ENCODE measurements at places on chromosomes 12 and 14. TPM values are rescaled to one million over a fixed set of nuclear protein-coding genes. Genes with fewer than 3 reads are reported as not detected.

DNA sequence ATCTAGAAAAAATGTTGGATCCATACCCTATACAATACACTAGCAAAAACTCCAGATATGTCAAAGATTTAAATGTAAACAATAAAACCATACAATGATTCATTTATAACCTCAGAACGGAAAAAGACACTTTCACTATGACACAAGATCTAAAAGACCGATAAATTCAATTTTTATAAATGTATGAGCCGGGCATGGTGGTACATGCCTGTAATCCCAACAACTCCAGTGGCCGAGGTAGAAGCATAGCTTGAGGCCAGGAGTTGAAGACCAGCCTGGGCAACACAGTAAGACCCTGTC, 2.5 kb upstream of the SOS2 start:
- no peak for DNase-seq

DNA sequence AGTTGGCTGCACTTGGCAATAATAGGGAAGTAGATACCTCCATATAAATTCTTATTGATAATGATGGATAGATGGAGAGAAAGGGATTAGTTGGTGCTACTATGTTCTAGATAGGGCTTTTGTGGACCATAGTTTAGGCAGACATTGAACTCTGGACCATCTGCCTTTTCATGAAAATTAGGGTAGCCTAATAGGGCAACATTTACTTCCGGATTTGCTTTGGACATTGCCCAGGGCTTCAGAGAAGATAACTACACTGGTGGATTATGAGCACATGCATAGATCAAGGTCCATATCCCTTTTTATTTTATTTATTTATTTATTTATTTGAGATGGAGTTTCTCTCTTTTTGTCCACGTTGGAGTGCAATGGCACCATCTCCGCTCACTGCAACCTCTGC, 70.5 kb downstream of the FIGNL2 start:
- DNase-seq = no peak

The CMTM5 gene
- 2.3 TPM for polyA plus RNA-seq

DNA sequence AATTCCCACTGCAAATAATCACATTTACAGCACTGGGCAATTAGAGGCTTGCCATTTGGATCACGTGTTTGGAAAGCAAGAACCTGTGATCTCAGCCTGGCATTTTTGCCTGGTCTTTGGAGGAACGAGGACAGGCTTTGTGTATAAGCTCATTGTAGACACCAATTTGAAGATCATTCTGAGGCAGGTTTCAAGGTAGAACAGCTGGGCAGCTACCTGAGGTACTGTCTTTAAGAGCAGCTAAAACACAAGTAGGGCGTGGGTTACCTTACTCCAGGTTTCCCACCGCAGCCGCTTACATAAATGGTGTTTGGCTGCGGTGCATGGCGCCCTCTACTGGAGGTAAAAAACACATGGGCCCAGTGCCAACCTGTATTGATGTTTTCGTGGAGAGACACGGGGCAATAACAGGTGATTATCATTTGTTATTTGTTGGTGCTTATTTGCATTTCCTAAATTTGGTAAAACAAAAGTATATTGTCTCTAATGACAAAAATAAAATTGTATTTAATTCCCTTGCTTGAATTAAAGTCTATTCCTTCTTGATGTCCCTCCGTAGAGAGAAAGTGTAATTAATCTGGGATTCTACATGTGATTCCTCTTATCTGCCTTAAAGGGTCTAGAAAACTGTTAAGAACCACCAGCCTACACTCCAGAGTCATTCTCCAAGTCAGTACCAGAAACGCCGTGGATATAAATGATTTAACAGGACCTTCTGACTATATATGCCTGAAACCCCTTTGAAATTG, 69.7 kb downstream of the SVOP start:
- DNase-seq = peak; percentile 70

DNA sequence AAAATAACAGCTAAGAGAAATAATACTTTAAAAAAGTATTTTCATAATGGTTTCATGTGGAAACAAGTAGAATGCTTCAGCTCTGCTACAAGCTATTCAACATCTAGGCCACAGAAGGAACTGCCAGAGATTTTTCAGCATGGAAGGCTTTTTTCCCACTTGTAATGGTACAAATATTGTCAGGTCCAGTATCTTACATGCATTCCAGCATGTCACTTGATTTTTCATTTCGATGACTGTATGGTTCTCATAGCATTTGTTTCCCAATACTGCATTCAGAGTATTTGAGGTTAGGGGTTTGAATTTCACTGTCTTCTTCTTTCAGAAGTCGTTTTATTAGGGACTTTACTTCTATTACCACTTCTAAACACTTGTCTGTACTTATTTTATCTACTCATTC, 1701.5 kb upstream of the FLRT2 start:
- DNase-seq = no peak

DNA sequence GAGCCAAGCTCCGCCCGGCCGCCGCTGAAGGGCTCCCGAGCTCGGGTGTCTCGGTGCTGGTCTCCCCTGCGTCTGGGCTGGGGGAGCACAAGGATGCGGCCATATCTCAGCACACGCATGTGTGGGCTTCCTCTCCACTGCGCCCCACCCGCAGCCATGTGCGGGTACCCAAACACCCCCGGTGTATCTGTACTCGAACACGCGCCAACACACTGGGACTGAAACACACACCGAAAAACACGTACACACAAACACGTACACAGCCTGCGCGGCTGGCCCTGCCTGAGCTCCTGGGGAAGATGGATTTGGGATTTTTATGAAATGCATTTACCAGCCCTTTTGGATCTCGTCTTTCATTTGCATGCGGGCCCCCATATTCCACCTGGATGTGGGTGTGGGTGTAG, 897 bp upstream of the TBX3 start:
- DNase-seq = no peak

The CDCA3 gene
- polyA plus RNA-seq = 31.4 TPM

GRCh38 chr14:61355892-61356325, 34.5 kb downstream of the PRKCH start:
- no peak for DNase-seq

GRCh38 chr12:131698286-131698685, 12.6 kb upstream of the SFSWAP start:
- DNase-seq = no peak

GRCh38 chr12:71297930-71298329, 140.1 kb upstream of the TSPAN8 start:
- no peak for DNase-seq

GRCh38 chr14:68236582-68237458, 417.2 kb downstream of the RAD51B start:
- DNase-seq = no peak

- DNase-seq = no peak
Measured at GRCh38 chr12:60724984-60725383, 1129.2 kb downstream of the SLC16A7 start.

The FLVCR2 gene
- polyA plus RNA-seq = 5.9 TPM

- no peak for DNase-seq
Measured at GRCh38 chr14:35332517-35333263, 40.5 kb downstream of the PSMA6 start.

The MVK gene
- 19.3 TPM for polyA plus RNA-seq

GRCh38 chr14:104197449-104198247, 59.3 kb downstream of the KIF26A start:
- DNase-seq = no peak

DNA sequence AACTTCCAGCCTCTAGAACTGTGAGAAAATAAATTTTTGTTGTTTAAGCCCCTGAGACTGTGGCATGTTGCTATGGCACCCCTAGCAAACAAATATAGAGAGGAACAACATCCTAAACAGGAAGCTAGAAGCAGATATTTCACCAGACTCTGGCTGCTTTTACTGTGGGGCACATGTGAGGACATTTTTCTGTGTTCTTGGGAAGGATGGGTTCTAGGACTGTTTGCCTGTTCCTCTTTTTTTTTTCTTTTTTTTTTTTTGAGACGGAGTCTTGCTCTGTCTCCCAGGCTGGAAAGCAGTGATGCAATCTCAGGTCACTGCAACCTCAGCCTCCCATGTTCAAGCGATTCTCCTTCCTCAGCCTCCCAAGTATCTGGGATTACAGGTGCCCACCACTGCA, 4.2 kb upstream of the HRK start:
- no peak for DNase-seq

The TRPV4 gene
- polyA plus RNA-seq = 18.8 TPM

- no peak for DNase-seq
Measured at GRCh38 chr14:78424311-78424710, 254.1 kb downstream of the NRXN3 start.
